ENCODE measurements at places on chromosomes 6 and 20.

- no peak for DNase-seq
Measured at GRCh38 chr6:105442369-105442768, 39.5 kb upstream of the PREP start.

GRCh38 chr6:169802790-169803189 is 51.4 kb downstream of the ERMARD start:
- DNase-seq, result no peak

- no peak for DNase-seq
Measured at GRCh38 chr20:9884061-9884460, 45.2 kb upstream of the PAK5 start.

GRCh38 chr6:122913558-122913957 is 82.5 kb upstream of the CLVS2 start:
- no peak for DNase-seq

DNA sequence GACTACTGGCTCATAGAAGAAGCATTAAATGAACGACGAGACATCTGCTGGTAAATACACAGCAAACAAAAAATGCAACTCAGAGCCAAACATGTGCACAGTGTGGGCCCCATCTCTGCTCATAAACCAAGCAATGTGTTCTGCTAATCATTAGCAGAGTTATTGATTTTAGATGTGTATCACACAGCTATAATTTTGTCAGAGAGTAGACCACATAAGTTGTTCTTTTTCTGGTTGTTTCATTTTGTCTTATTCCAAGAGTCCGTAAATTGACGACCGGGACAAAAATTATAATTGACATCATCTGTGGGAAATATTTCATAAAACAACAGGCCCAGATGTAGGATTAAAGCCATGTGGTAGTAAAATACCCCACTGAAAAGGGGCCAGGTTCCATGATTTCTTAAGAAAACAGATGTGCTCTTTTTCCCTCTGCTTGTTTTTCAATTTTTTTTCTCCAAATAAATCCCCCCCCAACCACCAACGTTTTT is 423.6 kb downstream of the HAO1 start:
- no peak for DNase-seq

GRCh38 chr6:31541059-31541657 is 645 bp downstream of the DDX39B start:
- peak; percentile 63 for DNase-seq

DNA sequence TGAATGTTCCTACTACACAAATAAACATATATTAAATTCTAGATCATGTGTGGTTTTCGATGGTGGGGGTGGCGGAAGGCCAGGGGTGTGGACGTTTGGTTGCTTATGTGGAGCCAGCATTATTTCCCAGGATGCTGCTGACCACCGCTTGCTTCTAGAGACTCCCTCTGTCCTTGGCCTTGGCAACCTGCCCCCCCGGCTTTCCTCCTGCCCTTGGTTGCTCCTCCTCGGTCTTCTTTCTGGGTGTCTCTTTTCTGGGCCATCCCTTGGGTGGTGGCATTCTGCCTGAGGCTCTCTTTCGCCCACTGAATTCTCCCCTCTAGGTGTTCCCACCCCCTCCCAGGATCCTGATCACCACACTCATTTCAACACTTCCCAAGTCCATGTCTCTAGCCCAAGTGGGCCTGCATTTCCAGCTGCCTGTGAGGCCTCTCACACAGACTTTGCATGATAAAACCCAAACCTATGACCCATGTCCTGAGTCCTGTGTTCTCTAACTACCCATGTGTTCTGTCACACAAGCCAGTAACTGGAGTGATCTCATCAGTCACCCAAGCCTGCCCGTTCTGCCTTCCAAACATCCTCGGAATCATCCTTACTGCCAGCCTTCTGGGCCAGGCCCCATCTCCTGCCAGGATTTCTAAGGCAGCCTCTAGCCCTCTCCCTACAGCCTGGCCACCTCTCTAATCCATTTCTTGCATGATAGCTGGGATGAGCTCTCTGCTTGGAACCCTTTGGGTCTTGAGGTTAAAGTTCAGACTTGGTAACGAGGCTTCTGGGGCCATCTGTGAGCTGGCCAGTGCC is 71.2 kb downstream of the CDS2 start:
- no peak for DNase-seq

DNA sequence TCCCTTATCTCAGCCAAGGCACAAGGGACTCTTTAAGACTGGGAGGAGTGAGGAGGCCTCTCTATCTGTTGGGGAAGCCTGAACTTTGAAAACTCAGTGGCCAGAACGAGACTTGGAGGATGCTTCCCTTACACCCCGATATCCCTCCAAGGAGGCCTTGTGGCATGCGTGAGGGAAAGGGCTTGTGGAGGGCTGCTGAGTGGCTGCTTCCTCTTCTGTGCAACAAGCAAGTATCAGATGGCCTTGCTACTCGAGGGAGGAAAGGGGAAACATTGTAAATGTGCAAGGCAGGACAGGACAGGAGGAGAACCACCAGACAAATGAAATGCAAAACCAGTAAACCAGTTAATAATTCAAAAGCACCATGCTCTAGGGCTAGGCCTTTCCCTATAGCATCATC is 306.5 kb upstream of the MAP3K7 start:
- DNase-seq, result no peak

- no peak for DNase-seq
Measured at GRCh38 chr6:161833099-161833860, 559.4 kb upstream of the AGPAT4 start.

DNA sequence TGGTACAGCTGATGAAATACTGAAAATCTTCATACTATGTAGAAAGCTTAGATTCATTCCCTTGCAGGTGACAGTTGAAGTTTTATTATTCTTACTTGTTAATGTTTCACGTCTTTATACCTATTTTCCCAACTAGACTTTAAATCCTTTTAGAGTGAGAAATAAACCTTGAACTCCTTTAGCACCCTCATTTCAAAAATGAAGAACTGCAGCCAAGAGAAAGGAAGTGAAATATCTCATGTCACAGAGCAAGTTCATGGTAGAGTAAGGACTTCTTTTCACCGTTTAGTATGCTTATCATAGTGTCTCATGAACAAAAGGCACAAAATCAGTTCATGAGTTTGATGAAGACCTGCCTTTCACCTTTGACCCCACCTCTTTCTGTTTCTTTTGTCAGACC is 38.5 kb downstream of the ORC3 start:
- DNase-seq, result no peak

GRCh38 chr20:23005776-23006175 is 29.3 kb upstream of the SSTR4 start:
- DNase-seq, result no peak

DNA sequence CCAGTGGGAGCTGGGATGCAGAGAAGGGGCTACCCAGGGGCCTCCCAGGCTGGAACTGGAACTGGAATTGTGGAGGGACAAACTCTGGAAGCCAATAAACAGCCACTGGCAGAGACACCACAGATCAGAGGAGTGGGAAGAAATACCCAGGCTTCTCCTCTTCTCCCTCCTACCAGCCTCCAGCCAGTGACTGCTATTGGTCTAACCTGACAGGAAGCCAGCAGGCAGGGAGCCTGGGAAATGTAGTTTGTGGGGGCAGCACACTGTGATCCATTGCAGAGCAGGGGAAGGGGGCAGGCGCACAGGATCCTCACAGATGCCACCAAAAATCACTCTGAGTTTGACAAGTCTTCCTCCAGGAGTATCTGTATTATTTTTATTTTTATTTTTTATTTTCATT is 12.1 kb upstream of the MLN start:
- no peak for DNase-seq

DNA sequence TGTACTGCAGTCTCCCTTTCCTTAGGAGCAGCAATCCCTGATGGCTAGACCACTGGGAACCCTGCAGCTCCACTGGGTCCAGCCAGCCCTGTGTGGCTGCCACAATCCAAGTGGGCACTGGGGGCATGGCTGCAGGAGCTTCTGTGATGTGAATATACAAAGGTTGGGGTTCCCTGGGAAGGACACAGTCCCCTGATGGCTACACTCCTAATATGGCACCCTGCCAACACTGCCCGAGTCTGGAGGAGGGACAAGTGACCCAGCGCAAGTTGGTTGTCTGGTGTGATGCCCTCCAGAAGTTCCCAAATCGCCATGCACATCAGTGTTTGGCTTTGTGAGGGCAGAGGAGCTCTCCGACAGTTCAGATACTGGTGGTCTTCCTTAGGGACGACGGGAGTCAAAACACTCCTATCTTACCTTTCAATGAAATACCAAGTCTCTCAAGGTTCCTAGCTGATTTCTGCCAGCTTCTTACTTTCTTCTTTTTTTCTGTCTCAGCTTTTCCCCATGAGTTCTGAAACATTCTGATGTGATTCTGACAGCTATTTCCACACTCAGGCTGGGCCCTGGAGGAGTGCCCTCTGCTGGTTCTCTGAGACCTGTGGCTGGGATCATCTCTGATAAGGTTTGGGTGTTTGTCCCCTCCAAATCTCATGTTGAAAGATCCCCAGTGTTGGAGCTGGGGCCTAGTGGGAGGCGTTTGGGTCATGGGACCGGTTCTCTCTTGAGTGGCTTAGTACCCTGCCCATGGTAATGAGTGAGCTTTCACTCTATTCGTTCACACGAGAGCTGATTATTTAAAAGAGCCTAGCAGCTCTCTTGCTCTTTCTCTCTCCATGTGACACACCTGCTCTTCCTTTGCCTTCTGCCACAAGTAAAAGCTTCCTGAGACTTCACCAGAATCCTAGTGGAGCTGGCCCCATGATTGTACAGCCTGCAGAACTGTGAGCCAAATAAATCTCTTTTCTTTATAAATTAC is 15.5 kb upstream of the ZFP57 start:
- no peak for DNase-seq

- DNase-seq, result no peak
Measured at GRCh38 chr6:14386263-14386662, 268.7 kb downstream of the CD83 start.

DNA sequence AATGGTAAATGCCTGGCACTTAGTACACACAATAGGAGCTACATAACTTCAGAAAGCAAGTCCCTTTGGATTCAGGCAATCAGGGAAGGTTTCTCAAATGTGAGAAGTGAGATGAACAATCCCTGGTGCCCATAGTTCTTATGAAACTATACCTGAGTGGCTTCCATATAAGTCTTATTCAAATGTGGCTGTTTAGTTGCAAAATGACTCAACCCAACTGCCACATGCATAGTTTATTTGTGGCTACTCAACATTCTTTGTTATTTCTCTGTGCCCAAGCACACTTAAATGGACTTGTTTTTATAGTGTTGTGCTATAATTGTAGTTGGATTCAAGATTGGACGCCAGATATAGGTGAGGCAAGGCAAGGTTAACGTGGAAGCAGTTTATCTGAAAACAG is 93.7 kb upstream of the ATXN1 start:
- no peak for DNase-seq

DNA sequence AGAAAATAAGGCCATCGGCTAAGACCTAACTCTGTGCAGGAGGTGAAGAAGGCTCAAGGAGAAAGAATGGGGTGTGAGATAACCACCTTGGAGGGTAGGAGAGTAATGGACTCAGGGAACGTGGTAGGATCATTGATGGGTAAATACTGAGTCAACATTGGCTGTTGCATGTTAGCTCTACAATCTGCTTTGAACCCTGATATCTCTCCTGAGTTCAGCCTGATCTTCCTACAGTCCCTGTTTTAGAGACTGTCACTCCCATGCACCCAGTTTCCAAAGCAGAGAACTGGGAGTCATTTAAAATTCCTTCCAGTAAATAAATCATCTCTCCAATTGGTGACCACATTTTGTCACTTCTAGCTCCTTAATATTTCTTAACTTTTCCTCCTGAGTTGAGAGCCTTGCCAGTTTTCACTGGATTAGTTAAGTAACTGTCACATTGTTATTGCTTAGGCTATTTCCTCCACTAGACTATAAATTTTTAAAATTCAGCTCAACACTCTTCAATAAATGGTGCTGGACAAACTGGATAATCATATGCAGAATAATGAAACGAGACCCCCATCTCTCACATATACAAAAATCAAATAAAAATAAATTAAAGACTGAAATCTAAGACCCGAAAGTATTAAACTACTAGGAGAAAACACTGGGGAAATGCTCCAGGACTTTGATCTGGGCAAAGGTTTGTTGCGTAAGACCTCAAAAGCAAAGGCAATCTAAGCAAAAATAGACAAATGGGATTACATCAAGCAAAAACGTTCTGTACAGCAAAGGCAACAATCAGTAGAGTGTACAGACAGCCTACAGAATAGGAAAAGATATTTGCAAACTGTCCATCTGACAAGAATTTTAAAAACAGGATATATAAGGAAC is 138.9 kb upstream of the TMEM170B start:
- DNase-seq, result no peak

DNA sequence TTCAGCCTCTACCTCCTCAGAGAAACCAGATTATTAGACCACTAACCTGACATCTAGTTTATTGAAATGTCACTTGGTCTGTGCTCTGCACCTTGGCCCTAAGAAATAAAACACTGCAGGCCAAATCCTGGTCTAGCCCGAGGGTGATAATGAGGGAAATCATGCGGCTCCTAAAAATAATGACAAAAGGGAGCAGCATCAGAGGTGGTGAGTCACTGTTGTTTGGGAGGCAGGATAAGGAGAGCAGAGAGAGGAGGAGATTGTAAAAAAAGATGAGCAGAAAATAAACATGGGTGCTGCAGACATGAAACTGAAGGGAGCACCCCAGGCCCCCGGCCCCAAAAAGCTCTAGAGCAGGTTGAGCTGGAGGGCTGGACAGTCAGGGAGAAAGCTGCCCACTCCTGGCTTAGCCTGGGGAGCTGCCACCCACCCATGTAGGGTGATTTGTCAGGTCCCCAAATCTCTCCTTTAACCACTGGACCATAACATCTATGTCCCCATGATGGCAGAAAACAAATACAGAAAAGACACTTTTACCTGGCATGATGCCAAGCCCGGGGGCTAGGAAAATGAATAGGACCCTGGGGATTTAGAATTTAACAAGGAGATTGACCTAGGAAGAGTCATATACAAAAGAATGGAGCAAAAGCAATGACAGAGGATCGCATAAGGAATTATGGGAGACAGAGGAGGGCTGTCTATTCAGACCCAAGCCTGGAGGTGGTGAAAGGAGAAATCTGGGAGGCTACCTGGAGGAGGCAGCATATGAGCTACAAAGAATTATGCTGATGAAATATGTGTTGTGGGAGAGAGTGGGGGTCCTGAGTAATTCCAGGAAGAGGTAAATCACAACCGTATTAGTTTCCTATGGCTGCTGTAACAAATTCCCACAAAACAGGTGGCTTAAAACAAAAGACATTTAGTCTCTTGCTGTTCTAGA is 103.7 kb downstream of the SNAP25 start:
- no peak for DNase-seq

All from activated naive CD8-positive, alpha-beta T cell treated with anti-CD3 and anti-CD28 coated beads, Interleukin-2, amount 10 ng/mL, durations not matched to agents 7 days and 5 days (primary cell).